Activated T-helper 2 cell treated with anti-CD3 and anti-CD28 coated beads, Interferon-gamma antibody, Interleukin-2, Interleukin-4, amounts not matched to agents 10 μg/mL and 5 μg/mL and 100 μg/mL, durations not matched to agents 14 hours and 24 hours and 36 hours (primary cell): ENCODE measurements at places on chromosomes 2 and 18. TPM values are rescaled to one million over a fixed set of nuclear protein-coding genes. Genes with fewer than 3 reads are reported as not detected.
A peak's percentile ranks its signal among the peaks of the same experiment; 100 is the strongest.

DNA sequence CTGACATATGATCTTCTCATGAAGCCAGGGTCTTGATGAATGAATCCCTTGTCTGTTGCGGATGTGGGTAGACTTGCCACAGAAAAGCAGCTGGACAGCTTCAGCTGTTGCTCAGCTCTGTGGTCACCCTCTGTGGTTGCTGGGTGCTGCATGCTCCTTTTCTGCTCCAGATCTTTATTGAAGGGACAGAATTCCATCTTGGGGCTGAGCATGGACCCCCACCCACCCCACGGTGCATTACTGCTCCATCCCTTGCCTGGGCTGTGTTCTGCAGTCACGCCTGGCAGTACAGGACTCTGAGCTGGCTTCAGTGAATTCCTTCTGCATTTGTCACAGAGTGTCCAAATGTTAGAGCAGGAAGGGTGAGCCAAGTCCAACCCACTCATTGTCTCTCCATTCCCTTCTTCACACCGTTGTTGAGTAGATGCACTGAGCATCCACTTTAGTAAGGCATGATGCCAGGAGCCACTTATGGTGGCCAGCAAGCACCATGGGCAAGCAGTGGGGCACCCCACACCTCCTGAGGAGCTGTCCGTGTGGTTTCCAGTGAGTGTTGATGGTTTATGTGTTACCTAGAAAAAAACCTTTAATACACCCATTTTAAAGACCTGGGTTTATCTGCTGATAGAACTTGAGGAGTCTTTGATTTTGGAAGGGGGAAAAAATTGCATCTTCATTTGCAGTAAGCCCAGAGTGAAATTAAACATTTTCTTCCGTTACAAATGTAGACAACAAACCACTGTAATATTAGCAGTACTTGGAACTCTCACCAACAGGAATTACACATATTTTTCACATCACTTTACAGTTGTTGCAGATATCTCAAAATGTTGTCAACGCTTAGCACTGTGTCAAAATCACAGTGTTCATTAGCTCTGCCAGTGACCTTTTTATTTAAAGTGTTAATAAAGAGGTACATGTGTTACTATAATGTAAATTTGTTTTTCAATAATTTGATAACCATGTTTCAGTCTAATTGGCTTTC is 14.7 kb upstream of the ITGB6 start:
- DNase-seq = no peak

GRCh38 chr2:237309011-237309410 is 105.0 kb downstream of the COL6A3 start:
- DNase-seq = no peak

The UGT1A9 gene
- not detected in 2 replicates for total RNA-seq

The GATA6 gene
- total RNA-seq = not detected in 2 replicates

DNA sequence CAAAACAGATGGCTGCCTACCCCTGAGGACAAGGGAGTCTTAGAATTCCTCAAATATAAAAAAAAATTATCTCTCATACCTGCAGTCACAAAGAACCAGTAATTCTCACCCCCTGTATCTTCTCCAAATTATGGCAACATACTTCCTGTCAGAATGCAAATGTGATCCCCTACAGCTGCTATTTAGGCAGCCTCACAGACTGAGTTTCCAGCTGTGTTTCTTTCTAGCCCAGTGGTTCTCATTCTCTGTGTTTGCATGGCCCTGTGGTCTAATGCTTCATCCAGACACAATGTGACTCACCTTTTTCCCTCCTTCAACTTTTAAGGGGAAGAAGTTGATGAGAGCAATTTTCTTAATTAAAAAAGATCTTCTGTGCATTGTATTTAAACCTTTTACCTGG is 726.3 kb downstream of the TSN start:
- DNase-seq = no peak

DNA sequence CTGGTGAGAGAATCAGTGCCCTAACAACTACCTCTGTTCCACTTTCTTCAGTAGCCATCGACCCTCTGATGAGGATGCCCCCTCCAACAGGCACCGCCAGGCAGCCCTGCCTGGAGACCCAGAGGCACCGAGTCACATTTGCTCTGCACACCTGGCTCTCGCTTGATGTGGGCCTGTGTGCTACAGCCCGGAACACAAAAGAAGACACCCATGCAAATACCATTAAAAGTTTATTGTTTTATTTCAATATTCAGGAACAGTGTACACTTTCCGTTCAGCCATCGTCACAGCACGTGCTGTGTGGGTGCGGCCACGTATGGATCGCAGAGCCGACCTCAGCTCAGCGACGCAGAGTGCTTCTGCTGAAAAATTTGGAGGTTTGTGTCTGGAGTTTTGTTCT is 154.0 kb downstream of the MBP start:
- peak; percentile 4 for DNase-seq

The PXDN gene
- total RNA-seq = 2.0 and 2.3 TPM in 2 replicates

DNA sequence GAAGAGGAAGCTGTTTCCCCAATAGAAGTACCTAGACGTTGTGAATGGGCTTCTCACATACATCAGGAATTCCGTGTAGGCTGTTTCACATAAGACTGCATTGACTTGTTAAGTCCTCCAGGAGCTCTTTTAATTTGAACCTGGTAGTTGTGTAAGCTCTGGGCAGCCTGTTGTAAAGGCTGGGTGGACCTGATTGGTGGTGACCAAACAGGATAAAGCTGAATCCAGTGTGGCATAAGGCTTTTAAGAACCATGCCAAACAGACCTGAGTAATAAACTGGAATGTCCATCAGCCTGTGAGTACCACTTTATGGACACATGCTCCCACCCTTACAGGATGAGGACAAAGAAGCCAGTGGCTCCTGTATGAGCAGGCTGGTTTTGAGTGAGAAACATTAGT is 24.1 kb downstream of the RMND5A start:
- no peak for DNase-seq

The CD207 gene
- total RNA-seq = not detected in 2 replicates

DNA sequence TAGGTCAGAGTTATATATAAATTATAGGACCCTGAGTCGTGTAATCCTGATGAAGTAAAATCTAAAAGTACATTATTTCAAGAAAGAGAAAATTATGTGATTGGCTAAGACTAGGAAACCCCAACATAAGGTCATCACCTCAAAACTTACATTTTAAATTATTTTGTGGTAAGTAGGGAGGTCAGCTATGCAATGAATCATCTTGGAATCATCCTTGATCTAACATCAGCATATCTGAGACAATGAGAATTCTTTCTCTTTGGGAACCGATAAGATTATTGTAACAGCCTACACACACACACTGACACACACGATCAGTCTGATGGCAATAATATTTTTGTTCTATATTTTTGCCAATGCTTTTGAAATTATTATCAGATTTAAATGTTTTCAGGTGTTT is 904.8 kb upstream of the CHAC2 start:
- no peak for DNase-seq
